ENCODE measurements at places on chromosomes 12 and 14.

- no peak for DNase-seq
Measured at GRCh38 chr12:127726671-127727315, 540.2 kb upstream of the TMEM132C start.

DNA sequence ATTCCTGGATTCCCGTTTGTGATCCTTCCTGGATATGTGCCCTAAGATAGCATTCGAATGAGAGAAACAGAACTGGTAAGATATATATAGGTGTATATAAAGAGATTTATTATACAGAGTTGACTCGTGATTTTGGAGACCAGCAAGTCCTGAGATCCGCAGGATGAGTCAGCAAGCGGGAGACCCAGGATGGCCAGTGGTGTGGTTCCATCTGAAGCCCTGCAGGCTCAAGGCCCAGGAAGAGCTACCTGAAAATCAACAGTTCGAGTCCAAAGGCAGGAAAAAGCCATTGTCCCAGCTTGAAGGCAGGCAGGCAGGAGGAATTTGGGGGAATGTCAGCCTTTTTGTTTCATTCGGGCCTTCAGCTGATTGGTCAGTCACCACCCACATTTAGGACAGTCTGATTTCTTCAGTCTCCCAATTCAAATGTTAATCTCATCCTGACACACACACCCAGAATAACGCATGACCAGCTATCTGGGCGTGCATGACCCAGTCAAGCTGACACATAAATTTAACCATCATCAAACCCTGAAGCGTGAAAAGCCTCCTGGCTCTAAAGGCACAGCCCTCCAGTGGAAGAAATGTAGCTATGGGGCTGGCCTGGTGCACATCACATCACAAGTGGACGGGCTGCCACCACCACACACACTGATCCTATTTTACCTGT, 44.3 kb downstream of the TUNAR start:
- no peak for DNase-seq

DNA sequence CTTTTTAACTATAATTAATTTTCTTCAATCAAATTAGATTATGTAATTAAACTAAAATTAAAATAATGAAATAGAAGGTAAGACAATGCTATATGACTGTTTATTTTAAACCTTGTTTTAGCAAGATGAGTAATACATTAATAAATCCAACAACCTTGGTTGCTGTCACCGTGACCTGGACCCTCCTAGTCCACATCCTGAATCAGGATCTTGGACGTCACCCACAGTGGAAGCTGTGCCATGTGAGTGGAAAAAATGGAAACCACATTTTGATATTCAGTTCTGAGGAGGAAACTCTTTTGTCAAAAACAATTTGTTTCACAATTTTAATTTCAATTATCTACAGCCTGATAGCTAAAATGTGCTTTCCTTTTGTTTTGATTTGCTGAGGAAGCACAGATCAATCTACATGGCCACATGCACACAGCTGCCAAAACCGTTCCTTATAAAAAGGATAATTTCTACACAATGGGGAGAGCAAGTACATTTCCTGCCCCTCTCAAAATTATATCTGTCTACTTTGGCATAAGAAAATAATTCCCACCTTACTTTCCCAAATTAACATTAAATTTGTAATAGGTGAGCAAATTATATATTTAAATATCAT, 255.5 kb downstream of the RASSF9 start:
- DNase-seq = no peak

DNA sequence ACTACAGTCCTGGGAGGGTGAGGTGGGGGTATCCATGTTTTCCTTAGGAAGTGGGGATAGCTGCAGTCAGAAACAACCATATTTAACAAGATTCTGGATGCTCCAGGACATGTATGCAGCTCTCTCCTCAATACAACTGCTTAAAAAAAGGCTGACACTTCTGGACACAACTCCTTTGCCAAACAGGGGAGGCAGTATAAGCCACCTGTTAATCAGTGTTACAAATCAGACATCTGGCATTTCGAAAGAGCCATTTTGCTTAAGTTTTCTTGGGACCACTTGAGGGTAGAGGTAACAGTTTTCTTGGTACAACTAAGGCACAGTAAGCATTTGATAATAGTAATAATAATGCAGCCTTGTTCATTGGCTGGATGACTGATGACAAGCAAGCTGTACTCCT, 47.1 kb downstream of the RPGRIP1 start:
- no peak for DNase-seq

DNA sequence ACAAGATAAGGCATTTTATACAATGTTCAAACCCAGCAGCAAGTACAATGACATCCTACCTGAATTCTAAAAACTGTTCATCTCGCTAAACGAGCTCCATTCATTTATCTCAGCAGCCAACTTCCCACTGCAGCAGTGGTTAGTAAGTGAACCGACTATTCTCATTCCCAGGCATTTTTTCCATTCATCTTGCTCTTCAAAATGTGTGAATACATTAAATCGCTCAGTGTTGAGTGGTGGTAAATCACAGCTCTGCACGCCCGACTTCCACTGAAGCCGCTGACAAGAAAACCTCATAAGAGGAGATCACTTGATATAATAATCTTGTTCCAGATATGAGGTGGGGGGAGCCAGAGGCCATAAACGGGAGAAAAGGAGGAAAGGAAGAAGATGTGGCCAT, 746.2 kb upstream of the USP15 start:
- no peak for DNase-seq
